ENCODE measurements at places on chromosomes 1 and 21. TPM values are rescaled to one million over a fixed set of nuclear protein-coding genes. Genes with fewer than 3 reads are reported as not detected.
A peak's percentile ranks its signal among the peaks of the same experiment; 100 is the strongest.

The CITED4 gene
- total RNA-seq: 5.0 TPM

The SLFNL1 gene
- not detected for total RNA-seq

- H3K4me3 ChIP-seq: peak overlapping the region; percentile 27
- peaks cover 22% of the 10 kb centered on the region for H3K4me1 ChIP-seq
- peak; percentile 6 for DNase-seq
- peak overlapping the region; percentile 0 for H3K27ac ChIP-seq
- peaks cover 17% of the 10 kb centered on the region for H3K36me3 ChIP-seq
These were observed 89.8 kb downstream of the OLFML2B start for GRCh38 chr1:161933592-161934588.

DNA sequence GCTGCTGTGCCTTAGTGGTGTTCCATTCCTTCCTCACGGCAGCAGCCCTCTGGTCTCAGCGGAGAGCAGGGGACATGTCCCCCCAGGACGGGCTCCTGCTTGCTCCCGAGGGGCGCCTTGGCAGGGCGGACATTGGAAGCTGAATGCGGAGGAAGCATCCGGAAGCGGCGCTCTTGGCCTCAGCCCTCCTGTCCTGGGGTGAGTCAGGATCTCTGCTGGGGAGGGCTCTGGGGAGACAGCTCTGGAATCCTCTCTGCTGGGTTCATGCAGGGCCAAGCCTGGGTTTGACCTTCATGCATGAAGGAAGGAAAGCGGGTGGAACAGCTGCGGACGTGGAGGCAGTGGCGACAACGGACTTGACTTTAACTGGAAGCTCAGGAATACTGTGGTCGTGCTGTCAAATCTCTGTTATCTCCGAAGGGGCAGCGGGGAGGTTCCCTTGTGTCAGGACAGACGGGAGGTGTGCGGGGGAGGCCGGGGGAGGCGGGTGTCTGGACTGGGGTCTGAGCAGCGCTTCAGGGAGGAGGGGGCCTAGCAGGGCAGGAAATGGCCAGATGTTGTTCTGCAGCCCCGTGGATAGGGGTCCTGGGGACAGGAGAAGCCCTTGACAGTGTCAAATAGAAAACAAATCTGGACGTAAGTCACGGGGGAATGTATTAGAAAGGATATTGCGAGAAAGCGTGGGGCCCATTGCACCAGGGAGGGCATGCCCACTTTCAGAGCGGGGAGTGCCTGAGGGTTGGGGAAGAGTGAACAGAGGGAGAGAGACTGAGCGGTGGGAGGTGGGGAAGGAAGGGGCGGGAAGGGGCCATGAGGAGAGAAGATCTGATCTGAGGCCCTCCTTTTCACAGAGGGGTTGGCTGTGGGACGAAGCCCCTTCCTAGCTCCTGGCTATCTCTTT lies 26.6 kb downstream of the CRYAA start:
- peaks cover 3% of the 10 kb centered on the region for H3K36me3 ChIP-seq
- no peak for DNase-seq
- H3K27ac ChIP-seq: no peak overlapping the region

GRCh38 chr1:111285879-111286278 lies 4.8 kb upstream of the CHIA start:
- DNase-seq: no peak
- H3K4me3 ChIP-seq: no peak overlapping the region

All from activated T-helper 1 cell treated with anti-CD3 and anti-CD28 coated beads, Interleukin-12 subunit alpha, Interleukin-12 subunit beta, Interleukin-2, Interleukin-4 antibody, amounts not matched to agents 30 ng/mL and 10 ng/mL and 1 ng/mL, durations not matched to agents 14 hours and 24 hours and 36 hours (primary cell).